ENCODE measurements at places on chromosomes 16 and 17. TPM values are rescaled to one million over a fixed set of nuclear protein-coding genes. Genes with fewer than 3 reads are reported as not detected.

DNA sequence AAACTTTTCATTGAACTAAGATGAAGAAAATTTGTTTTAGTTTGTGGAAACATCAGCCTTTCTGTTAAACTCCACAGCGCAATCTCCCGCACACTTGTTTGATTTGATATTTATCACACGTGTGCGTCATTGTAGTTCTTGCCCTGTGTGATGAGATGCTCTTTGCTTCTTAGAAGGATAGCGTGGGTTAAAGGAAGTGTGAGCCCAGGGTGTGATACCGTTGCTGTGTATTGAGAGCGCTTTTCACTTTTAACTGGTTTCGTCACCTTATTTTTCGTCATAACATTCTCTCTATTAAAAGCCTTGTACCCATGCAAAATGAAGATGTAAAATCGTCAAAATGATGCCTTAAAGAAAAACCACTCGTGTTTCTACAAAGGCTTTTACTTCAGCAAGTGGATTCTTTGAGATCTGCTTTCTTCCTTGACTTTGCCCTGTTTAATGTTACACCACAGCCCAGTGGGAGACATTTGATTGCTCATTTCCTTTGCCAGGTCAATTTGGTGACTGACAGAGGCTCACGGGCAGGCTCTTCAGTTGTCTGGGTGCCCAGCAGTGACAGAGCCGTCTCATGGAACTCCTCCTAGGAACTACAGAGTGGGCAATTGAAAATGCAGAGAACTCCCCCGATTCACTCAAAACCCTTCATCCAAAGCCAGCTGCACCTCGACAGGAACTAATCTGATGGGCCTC lies 61.1 kb downstream of the RPA1 start:
- no peak for DNase-seq

GRCh38 chr16:4918781-4919251 lies 18.1 kb downstream of the PPL start:
- DNase-seq = peak; percentile 74

DNA sequence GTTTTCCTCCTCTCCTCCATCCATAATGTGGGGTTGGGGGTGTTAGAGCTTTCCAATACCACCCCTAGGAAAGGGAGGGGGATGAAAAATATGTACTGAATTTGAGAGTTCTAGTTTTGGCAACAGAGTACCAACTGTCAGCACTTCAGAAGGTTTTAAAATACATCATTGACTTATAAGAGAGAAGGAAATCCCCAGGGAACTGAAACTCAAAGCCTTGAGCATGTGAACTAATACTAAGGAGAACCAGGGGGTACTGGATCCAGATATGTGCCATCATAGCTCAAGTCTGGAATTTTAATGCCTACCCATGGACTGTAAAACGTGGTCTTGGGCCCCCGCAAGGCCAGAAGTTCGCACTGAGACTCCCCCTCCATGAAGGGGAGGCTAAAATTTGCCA lies 15.8 kb downstream of the CACNG5 start:
- DNase-seq = no peak

DNA sequence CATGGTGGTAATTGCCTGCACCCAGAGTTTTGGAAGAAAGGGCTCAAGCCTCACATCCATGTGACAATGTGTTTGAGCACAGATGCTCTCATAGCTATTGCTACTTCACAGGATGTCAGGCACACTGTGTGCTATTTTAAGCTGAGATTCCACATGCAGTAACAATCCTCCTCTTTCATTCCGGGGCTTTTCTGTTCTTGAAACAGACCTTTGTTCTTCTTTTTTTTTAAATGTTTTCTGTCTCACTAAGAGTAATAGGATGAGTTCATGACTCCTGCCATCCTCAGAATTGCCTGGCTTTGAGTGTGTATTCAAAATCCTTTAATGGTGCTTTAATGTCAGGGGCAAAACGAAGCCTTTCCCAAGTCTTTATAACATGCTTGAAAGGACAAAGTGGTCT lies 198.9 kb downstream of the ABCC12 start:
- DNase-seq = no peak

Gene KRTAP17-1
- total RNA-seq = not detected

Gene SNAI3
- total RNA-seq = 2.8 TPM

Gene GRIN2C
- not detected for total RNA-seq

Gene ORAI3
- 74.6 TPM for total RNA-seq

Gene CCL17
- total RNA-seq = not detected

Gene CD300LF
- 0.59 TPM for total RNA-seq

Gene SLC12A3
- not detected for total RNA-seq

Gene CCL5
- 1.2 TPM for total RNA-seq

Gene NPTX1
- total RNA-seq = 0.73 TPM
